ENCODE measurements at places on chromosomes 12 and 14.
A peak's percentile ranks its signal among the peaks of the same experiment; 100 is the strongest.

DNA sequence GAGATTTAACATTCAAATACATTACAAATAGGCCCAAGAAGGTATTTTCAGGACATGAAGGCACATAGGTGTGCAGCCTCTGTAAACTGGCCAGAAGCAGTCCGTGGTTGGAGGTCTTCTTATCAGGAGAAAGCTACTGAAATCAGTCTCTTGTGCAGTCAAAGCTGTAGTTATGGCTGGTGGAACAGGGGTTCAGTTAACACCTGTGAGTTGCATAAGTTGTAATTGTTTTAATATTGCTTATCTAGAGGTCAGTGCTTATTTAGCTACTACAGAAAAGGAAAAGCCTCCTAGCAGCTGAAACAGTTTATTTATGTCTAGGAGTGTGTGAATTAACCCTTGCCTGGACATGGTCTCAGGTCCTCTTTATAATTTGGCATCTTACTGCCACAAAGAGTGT lies 377.6 kb upstream of the MDGA2 start:
- DNase-seq: no peak

DNA sequence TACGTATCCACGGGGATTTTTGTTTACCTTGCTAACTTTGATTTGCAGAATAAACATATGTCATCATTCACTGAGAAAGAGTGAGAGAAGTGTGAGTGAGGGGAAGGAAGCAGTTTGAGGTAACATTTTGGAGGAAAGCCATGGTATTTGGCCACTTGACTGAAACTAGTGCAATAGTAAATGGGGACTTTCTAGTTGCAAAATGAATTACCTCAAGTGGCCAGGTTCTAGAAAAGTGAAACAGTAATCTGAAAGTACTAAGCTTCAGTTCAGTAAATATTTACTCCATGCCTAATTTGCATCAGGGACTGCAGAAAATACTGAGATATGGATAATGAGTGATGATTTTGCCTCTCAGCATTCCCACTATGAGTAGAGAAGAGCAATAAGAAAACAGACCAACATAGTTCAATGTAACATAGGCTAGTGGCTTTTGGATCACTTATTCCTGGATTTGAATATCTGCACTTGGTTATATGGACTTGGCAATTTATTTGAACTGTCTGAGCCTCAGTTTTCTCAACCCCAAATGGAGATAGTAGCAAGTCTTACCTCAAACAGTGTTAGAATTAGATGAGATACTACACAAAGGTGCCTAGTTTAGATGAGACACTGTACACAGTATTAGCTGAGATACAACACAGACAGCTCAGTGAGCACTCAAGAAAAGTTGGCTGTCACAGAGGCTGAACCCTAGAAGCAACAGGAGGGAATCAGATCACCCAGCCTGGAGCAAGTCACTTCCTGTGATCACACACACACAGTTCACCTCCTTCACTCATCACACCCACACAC lies 439.1 kb downstream of the NPAS3 start:
- DNase-seq: no peak

DNA sequence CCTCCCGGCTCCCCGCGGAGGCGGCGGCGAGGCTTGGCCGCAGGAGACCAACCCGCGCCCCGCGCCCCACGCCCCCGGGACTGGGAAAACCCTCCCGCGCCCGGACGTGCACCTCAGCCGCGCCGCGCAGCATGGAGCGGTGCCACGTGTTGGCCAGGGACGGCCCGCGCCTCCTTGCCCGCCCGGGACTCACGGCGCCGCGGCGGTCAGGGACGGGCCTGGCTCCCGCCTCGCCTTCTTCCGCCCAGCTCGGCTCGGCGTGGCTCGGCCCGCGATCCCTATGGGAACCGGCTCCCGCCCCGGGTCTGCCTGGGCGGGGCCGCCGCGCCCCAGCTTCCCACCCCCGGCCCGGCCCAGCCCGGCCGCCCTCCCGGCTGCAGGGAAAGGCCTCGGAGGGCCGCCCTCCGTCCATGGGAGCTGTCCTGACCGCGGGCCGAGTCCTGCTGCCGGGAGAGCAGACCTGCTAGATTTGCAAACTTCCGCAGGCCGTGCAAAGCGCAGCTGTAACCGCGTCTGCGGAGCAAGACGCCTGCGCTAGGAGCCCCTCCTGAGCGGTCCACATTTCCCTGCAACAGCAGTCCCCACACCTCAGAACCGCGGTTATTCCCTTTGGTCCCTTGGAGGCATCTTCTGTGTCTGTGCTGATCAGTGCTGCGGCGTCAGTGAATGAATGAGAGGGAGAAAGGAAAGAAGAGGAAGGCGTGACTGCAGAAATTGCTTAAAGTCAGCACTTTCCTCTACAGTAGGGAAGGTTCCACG lies at the start of gene CDKL1:
CDKL1 (minus strand) TSS at position 251 of the 759 bp plus-strand sequence. CDS start 1,013 bp downstream, outside the sequence.
- DNase-seq: peak; percentile 15

DNA sequence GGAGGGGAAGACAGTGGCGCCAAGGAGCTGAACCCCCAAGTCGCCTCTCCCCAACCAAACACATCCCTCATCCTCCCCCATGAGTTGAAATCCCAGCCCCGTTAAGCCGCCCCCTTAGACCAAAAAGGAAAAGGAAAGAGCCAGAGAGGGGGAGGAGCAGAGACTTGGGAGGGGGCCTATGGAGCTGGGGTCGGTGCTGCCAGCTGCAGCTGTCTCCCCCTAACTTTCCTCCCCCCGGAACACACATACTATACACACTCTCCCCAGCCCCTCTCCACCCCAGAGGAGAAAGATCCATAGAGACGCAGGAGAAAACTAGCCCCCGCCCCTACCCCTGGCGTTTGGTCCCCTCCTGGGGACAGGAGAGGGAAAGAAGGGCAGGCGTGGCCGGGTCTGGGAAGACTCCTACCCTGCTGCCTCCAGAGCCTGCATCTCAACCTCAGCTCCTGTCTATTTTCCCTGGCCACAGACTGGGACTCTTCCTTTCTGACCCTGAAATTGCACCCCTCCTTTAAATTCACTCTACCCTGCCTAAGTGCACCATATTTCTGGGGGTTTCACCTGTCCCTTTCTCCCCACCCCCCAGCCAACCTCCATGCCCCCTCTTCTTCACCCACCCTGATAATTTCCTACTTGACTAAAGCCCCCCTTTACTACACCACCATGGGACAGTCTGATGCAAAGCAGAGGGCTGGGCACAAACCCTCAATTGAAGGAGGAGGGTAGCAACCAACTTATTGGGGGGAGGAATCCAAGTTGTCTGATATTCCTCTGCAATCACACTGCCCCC lies 1.7 kb upstream of the HOXC9 start:
- DNase-seq: no peak

GRCh38 chr12:19209661-19210060 lies 80.1 kb downstream of the PLEKHA5 start:
- DNase-seq: no peak

GRCh38 chr12:118357257-118358007 lies 15.3 kb downstream of the TAOK3 start:
- DNase-seq: no peak

GRCh38 chr12:93729934-93730333 lies 52.8 kb downstream of the CRADD start:
- DNase-seq: no peak

DNA sequence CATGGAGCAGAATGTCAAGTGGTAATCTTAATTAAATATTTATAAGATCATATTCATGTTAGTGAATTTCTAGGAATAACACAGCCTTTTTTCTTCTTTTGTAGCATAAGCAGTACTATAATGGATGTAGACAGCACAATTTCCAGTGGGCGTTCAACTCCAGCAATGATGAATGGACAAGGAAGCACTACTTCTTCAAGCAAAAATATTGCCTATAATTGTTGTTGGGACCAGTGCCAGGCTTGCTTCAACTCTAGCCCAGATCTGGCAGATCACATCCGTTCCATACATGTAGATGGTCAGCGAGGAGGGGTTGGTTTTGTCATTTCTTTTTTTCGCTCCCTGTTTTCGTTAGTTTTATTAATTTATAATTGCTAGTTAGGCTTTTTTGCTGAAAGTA lies 23.1 kb downstream of the AEBP2 start:
- DNase-seq: no peak

DNA sequence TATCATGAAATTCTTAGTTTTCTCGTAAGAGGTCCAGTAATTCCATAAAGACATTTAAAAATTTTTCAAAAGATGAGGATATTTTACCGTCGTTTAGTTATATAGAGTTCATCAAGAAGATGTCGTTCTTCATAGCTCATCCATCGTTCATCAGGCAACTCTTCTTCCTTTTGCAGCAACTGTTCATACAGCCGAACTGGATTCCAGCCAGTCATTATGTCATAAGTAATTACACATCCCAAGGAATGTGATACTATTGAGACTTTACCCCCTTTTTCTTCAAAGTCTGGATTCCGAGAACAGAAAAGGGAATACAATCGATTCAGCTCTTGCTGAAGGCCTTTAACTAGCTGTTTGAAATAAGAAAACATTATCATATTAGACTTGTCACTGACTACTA lies 90.3 kb downstream of the DDHD1 start:
- DNase-seq: no peak

DNA sequence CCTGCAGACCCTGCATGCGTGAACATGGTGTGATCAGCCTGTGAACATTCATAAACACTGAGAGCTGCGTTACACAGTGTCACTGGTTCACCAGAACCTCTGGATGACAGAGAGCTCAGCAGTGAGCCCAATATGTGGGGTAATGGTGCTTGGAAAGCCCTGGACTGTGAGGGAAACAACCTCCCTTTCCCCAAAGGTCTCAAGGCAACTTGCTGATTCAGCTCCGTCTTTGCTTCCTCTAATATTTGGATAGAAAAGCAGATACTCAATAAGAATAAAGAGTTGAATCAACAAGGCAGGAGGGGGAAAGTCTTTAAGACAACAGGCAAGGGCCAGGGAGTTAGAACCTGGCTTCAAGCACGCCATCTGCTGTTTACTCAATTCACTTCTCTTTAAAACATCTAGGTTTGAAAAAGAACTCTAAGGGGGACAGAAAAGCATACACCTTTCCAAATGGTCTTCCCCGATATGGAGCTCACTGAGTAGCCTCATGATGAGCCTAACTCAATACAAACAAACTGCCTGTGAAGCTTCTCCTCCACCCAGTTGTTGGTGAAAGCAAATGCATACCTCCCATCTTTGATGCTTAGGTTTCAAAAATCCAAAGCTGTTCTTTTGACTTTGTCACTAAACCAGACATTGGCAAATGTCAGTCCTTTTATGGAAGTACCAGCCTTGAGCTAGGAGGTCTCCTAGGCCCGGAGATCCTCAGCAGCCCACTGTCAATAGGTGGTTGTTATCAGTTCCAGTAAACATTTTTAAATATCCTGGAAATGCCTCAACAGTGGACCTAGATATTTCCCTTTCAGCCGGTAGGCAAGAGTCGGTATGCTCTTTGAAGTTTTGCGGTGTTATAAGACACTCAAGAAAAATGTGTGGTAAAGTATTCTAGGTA lies 76.1 kb downstream of the SAMD4A start:
- no peak for DNase-seq

GRCh38 chr14:32407130-32407529 lies 78.0 kb downstream of the AKAP6 start:
- no peak for DNase-seq

DNA sequence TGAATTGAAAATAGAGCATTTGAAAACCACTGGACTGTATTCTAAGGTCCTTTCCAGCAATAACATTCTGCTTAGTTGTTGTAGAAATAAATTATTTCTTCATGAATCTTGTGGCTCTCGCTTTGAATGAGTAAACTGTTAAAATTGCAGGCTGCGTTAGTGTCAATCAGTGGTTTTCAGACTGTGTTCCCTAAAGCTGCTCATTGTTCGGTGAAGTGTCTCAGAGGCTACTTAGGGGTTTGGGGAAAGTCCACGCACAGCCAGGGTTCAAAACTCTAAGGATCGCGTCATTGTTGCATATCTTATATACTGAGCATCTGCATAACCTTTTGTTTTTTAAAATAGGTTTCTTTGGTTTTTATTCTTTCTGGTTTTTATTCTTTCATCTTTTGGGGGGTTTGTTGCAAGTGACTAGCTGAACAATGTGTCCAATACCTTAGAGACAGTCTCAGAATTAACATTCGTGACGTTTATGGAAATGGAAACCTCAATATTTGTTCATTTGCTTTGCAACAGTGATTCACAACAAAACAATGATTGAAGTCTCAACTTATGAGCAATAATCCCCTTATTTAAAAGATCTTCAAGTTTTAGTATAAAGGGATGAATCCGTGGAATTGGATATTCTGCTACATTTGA lies 108.1 kb downstream of the TTLL5 start:
- no peak for DNase-seq

DNA sequence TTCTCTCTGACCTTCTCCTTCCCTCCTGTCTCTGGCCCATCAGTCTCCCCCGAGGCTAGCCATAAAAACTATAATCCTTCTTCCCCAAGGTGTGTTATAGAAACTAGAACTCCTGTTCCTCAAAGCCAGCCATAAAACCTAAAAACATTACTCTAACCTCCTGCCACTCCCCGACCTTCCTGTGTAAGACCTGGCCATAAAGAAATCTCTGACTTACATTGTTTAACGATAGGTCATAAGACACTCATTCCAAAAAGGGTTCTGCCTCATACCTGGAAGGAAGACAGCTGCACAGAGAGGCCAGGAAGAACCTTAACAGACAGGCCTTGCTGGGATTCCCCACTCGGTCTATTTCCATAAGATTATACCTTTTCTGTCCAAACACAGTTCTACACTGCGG lies 70.9 kb upstream of the EEA1 start:
- DNase-seq: no peak

- DNase-seq: no peak
Measured at GRCh38 chr14:23181453-23181852, 2.0 kb downstream of the SLC7A8 start.

DNA sequence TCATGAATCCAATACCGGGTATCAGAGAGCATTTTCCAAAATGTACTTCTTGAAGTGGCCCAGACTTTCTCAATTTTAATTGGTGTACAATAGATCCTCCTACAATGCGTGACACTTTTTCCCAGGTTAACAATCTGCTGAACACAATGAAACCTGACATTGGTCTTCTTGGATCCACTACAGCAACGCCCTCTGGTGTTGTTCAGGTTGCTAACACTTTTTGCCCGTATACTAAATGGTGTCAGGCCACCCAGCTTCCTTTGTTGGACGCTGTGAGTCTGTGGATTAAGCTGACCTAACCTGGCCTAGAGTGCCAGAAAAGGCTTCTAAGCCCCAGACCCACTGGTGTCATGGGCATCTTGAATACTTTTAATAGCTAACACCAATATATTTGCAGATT lies 89.2 kb downstream of the KCNK10 start:
- no peak for DNase-seq

- peak; percentile 26 for DNase-seq
Measured at GRCh38 chr14:100048786-100049185, 16.4 kb upstream of the EVL start.

DNA sequence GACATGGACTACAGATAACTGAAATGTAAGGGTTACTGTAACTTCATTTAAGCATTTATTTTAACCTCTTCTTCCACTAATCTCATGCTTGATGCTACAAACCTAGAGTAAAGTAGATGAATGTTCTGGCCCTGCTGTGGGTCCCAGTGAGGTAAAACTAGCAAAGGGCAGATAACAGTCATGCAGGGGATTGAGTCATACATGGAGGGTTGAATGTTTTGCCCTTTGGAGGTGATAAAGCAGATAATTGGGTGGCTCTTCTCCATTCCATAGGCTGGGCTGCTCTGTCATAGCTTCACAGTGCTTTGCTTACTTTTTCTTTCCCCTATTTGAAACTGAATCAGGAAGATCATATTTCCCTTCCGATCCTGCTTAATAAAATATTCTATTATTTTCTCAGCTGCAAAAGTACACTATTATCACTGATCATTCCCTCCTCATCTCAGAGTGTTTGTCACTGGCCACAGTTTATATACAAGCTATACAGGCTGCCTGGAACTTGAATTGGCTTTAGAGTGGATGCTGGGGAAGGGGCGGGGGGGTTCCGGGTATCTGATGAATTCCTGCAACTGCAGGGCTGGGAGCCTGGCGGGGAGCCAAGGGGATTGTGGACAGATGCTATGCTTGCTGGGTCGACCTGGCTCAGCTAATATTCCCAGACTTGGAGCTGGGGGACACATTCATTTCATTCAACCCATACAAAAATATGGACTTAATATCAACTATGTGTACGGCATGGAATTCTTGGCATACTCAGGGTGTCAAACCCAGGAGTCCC lies 235.1 kb downstream of the NRXN3 start:
- DNase-seq: no peak

Data from T-helper 1 cell (primary cell).